Posterior vena cava (tissue), 2 donors: ENCODE measurements at places on chromosomes 7 and 10.

- no peak for DNase-seq
These were observed 390.1 kb downstream of the GATA3 start for GRCh38 chr10:8444630-8445029.

DNA sequence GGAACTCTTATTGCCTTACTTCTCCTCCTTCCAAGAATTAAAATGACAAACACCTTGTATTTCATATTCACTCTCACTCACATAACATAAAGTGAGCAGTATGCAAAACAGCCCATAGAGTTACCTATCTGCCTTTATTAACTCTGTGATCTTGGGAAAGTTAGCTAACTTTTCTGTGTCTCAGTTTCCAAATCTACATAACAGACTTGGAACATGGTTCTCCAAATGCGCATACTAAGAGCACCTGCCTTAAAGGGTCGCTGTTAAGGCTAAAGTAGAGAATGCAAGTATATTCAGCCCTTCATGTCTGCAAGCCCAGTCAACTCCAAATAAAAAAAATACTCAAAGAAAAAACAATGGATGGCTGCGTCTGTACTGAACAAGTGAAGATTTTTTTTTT, 121.8 kb upstream of the C1QL3 start:
- no peak for DNase-seq

DNA sequence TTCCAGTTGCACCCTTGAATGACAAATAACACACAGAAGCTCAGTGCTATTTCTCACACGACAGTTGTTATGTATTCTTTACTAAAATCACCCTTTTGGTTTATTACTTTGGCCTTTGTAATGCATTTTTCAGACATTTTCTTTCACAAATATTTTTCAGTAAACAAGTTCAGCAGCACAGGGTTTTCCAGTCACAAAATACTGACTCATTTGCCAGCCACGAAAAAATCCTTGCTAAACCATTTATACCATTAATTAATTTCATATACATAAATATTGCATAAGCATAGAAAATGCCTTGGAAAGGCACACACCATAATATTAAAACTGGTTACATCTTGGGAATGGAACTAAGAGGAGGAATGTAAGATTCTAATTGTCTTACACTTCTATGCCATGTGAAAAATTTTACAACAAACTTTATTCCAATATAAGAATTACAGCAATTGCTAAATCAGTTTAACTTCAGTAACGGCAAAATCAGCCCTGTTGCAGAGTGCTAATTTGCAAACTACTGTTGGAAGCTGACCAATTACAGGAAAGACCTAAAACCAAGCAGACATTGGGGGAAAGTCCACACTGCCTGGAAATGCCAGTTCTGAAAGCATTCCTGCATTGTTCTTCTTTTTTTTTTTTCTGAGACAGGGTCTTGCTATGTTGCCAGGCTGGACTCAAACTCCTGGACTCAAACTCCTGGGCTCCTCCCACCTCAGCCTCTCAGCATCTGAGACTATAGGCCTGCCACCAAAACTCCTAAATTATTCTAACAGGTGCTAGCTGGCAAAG, 31.6 kb upstream of the PBLD start:
- no peak for DNase-seq

DNA sequence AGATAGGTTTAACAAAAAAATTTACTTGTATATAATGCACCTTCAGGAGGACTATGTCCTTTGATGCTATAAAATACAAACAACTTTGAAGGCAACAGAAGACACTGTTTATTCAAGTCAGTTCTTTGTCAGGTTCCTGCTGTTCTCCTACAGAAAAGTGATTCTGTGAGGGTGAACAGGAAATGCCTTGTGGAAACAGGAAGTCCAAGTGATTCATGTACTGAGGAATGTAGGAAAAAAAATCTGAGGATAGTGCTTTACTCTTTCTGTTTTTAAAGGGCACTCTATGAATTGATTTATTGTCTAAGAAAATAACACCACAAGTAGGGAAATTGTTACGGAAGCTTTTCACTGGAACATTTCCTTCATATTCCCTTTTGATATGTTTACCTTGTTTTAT, 171.9 kb downstream of the HDAC9 start:
- no peak for DNase-seq

DNA sequence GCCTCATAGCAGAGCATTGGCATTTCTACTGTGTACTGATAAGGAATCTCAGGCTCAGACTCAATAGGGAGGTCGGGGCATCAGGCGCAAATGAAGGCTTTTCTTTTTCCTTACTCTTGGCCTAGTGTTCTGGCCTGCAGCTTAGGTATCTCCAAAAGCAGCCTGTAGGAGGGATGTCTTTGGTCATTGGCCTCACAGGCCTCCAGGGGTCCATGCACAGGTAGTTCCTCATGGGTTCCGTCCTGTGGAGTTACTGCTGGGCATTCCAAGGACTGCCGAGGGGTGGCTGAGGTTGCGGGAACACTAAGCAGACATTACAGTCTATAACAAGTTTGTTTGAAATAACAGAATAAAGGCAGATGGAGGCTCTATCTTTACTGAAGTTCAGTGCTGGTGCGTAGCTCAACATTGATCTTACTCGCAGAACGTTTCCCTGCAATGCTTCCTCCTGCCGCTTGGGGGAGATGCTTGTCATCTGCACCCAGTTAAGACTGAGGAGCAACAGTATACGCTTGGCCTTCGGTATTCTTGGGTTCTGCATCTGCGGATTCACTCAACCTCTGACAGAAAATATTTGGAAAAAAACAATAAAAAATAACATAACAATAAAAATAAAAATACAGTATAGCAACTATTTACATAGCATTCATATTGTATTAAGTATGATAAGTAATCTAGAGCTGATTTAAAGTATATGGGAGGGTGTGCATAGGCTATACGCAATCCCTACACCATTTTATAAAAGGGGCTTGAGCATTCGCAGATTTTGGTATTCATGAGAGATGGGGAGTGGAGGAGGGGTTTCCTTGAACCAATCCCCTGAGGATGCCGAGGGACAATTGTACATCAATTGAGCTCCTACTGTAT, 58.9 kb downstream of the SH2D4B start:
- DNase-seq: no peak

GRCh38 chr10:26407406-26407969, 30.7 kb upstream of the APBB1IP start:
- no peak for DNase-seq

GRCh38 chr7:5494320-5494682, 70.7 kb upstream of the TNRC18 start:
- no peak for DNase-seq

- no peak for DNase-seq
These were observed 672.9 kb upstream of the POM121L12 start for GRCh38 chr7:52362521-52362920.

DNA sequence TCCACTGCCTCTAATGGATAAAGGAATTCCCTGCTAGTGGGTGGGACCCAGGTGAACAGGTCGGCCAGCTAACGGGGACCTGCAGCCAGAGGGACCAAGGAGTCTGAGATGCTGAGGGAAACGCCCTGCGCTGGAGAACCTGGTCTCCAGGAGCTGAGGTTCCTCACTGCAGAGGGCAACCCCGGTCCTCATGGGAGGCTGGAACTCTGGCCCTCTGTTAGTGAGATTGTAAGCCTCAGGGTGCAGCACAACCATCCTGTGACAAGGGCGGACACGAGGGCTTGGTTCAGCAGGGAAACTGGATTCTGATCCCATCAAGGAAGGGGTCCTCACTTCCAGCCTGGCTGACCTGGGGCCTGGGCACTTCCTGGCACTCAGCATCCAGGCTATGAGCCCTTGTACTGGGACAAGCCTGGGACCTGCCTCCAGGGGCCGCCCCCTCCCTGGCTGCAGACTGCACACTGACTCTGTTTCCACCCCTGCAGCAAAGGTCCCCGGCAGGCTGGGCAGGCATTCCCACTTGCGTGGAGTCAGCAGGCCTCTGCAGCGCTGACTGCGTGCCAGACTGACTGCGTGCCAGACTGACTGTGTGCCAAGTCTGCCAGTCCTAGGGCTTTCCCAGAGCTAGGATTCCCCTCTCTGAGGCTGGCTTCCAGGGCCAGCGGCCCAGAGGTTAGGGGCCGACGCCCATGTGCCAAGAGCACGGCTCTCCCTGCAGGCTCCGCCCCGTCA, 143.2 kb downstream of the MAPK8 start:
- DNase-seq: no peak
